ENCODE measurements at places on chromosomes 11 and 22.

GRCh38 chr22:33835265-33835664 lies 85.0 kb downstream of the LARGE1 start:
- DNase-seq, result no peak

DNA sequence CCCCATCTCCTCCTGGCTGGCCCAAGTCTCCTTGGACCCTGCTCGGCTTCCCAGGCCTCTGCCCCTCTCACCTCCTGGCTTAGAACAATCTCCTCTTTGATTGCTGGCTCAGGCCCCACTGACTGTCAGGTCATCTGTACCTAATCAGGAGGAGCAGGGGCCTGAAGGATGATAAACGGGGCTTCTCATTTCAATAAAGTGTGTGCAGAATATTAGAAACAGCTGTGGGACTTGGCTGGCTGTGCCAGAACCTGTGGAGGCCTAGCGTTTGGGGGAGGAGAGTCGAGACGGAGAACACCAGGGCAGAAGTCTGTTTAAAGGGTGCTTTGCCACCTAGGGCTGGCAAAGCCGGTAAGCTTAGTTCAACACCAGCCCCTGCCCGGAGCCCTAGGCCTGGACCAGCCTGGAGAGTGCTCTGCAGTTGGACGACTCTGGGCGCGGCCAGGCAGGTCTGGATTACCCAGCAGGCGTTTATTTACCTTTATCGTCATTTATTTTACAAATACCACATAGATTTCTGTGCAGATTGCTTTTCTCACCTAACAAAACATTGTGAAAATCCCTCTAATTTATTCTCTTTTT lies 10.1 kb upstream of the VSIG10L2 start:
- no peak for DNase-seq

DNA sequence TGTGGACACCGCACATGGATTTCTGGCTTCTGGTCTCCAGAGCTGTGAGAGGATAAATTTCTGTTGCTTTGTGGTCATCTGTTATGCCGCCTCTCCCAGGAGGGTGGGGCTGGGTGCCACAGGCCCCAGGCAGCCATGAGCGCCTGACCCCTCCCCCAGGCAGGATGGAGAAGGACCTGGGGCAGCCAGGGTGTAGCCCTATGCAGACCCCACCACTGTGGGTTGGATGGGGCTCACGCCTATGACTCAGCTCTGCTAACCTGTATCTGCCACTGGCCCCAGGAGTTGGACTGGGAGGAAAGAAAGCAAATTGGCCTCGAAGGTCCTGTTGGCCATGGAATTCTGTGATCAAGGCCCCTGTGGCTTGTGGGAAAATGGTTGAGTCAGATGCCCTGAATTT lies 1351.1 kb downstream of the BRD1 start:
- DNase-seq, result no peak

GRCh38 chr22:46050451-46050845 lies 73.5 kb upstream of the WNT7B start:
- no peak for DNase-seq

DNA sequence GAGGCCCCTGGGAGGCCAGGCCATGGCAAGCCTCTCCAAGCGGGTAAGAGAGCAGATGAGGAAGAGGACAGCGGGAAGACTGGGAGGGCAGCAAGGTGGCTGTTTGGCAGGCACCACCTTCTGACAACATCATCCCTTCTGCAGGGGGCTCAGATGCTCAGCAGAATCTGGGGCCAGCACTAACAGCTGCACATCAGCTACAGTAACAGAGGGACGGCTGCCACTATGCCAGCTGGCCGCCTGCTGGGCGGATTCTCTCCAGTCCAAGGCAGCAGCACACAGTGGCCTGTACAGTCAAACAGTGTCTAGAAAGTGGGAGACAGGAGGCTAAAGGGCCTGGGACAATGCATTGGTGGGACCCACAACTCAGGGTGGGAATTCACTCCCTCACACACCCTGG lies 10.7 kb upstream of the TXN2 start:
- DNase-seq, result no peak
